ENCODE measurements at places on chromosomes 3 and 15.

DNA sequence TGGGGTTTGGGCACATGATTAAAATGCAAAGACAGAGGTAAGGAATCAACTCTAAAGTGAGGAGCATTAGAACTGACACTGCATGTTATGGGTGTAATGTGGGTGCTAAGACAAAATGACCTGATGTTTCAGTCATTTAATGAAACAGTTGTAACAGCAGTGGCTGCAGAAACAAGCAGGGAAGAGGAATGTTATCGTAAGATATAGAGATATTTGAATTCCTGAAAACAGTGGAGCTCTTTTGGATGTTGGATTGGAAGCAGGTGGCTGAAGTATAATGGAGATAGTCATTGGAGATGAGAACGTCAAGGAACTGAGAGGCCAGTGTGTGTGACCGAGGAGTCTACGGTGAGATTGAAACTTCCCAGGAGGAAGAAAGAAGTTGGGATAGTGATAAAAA lies 1065.2 kb downstream of the ZPLD1 start:
- no peak for DNase-seq

DNA sequence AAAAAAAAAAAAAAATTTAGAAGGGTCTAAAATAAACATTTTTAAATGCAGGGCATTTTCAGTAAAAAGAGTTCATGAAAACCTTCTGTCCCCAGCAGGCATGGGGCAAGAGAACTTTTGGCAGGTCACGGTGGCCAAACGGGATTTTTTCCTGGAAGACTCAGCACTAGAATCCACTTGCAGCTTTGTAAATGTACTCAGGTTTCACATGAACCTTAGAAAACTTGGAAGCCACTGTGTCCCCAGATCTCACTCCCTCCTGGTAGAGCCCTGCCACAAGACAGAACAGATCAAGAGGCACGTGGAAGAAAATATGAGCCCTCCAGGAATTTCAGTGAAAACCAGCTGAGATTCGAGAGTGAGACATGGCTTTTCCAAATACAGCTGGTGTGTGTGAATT lies 2.1 kb upstream of the GNB5 start:
- DNase-seq, result no peak

DNA sequence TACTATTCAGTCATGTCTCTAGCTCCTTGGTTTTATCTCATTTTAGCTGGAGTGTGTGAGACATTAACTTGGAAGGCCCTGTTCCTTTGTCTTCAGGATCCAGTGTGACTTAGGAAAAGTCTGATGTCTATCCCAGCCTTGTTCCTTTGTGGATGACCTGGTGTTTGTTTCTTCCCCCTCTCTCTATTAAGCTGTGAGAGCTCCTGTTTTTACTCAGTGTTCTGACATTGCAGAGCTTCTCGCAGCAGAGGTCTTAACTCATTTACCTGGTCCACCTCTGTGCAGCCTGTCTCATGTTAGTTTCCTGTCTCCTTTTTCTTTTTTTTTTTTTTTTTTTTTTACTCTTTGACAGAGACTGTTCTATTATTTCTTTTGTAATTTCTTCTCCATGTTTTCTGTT lies 43.1 kb downstream of the KLF13 start:
- no peak for DNase-seq

GRCh38 chr15:40059821-40060220 lies 20.8 kb upstream of the SRP14 start:
- no peak for DNase-seq

DNA sequence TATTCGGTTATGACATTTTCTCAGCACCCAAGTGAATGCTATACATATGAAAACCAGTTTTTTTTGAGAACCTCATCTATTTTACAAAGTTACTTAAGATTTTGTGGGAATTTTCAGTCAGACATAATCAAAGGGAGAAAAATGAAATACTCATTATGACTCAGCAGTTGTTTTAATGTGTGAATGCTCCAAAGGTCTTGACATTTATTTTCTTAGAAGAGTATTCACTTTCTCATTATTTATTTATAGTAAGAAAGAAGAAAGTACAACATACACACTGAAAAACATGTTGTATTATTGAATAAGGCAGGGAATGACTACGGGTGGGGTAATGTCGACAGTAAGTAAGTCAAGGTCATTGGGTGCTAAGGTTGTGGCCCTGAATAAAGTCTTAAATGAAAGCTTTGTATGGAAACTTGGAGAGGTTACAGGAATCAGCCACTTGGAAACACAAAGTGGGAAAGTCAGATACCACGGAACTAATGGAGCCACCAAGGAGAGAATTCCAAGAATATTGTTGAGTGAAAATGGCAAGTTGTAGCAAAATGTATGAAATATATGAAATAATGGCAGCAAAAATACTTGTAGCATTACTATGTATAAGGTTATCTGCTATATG lies 844.5 kb downstream of the TBL1XR1 start:
- DNase-seq, result no peak

DNA sequence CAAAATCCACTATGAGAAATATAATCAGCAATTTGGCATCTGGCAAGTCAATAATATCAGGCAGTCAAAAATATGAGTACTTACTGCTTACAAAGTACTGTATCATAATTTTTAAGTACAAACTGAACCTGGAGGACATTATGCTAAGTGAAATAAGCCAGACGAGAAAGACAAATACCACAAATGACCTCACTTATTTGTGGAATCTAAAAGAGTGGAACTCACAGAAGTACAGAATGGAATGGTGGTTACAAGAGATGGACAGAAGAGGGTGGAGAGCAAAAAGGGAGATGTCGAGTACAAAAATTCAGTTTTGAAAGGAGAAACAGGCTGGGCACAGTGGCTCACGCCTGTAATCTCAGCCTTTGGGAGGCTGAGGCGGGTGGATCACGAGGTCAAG lies 12.4 kb downstream of the PCYT1A start:
- no peak for DNase-seq
